Stimulated activated CD4-positive, alpha-beta T cell treated with anti-CD3 and anti-CD28 coated beads, Interleukin-12 subunit alpha, Interleukin-12 subunit beta, amount 100 ng/mL, for 48 hours (primary cell): ENCODE measurements at places on chromosomes 3 and 15.

DNA sequence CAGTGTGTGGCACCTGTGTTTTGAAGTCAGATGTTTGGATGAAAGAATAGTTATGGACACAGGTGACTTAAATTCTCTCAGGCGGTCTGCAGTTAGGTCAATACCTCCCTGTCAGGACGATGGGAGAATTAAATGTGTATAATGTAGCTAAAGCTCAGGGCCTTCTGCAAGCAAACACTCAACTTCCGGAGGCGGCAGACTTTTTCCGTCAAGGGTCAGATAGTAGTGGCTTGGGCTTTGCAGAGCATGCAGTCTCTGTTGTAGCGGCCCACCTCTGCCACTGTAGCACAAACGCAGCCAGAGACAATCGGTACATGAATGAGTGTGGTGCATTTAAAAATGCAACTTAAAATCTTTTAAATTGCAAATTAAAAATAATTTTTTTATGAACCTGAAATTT lies 47.4 kb downstream of the CMTM8 start:
- no peak for DNase-seq

DNA sequence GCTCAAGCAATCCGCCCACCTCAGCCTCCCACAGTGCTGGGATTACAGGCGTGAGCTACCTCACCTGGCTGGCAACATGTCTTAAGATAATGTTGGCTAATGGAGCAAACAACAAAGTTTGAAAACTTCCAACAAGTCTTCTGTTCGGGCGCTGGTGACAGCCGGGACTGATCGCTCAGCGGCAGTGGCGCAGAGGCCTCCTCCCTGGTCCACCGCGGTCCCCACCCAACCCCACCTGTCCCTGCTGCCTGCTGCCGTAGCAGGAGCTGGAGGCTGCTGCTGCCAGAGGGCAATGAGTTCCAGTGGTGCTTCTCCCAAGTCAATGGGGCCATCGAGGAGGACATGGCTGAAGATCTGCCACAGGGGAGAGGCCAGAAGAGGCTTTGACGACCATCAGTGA lies 12.1 kb downstream of the DLEC1 start:
- DNase-seq, result no peak

DNA sequence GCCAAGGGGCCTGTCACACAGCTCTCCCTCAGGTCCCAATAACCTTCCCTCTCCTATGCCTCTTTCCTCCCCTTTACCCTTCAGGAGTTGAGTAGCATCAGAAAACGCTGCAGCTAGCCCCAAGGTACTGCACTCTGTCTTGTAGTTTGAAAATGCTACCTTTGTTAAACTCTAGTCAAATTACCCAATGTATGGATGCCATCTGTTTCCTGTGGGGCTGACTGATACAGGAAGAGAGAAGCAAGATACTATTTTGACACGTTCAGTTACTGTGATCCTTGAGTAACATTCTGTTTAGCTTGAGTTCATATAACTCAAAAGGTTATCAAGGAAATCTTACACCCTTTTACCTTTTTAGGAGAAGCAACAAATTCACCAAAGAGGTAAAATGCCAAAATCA lies 493.1 kb downstream of the FHIT start:
- no peak for DNase-seq

GRCh38 chr3:55042591-55042990 lies 114.7 kb upstream of the LRTM1 start:
- DNase-seq, result no peak

GRCh38 chr15:84629033-84629432 lies 25.1 kb downstream of the WDR73 start:
- no peak for DNase-seq

GRCh38 chr3:106570426-106570825 lies 701.6 kb upstream of the CBLB start:
- no peak for DNase-seq

GRCh38 chr3:189698811-189699210 lies 67.6 kb downstream of the TP63 start:
- no peak for DNase-seq

- no peak for DNase-seq
Observed at GRCh38 chr3:33521736-33522135, 81.5 kb upstream of the UBP1 start.

DNA sequence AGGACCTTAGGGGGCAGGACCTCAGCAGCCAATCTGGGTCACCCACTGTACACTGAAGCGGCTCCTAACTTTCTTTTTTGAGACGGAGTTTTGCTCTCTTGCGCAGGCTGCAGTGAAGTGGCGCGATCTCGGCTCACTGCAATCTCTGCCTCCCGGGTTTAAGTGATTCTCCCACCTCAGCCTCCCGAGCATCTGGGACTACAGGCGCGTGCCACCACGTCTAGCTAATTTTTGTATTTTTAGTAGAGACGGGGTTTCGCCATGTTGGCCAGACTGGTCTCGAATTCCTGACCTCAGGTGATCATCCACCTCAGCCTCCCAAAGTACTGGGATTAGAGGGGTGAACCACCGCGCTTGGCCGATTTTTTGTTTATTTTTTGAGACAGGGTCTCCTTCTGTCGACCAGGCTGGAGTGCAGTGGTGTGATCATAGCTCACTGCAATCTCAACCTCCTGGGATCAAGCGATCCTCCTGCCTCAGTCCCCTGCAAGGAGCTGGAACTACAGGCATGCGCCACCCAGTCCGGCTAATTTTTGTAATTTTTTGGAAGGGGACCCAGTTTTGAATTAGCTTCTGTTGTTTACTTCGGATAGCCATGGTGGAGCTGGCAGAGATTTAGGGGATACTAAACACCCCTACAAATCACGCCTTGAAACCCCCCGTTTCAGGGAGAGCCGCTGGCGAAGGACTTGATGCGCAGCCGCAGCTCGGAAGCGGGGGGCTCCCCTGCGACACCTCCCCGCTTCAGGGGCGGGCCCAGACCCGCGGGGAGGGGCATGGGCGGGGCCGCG lies 1.5 kb upstream of the CLK3 start:
- DNase-seq, result no peak

DNA sequence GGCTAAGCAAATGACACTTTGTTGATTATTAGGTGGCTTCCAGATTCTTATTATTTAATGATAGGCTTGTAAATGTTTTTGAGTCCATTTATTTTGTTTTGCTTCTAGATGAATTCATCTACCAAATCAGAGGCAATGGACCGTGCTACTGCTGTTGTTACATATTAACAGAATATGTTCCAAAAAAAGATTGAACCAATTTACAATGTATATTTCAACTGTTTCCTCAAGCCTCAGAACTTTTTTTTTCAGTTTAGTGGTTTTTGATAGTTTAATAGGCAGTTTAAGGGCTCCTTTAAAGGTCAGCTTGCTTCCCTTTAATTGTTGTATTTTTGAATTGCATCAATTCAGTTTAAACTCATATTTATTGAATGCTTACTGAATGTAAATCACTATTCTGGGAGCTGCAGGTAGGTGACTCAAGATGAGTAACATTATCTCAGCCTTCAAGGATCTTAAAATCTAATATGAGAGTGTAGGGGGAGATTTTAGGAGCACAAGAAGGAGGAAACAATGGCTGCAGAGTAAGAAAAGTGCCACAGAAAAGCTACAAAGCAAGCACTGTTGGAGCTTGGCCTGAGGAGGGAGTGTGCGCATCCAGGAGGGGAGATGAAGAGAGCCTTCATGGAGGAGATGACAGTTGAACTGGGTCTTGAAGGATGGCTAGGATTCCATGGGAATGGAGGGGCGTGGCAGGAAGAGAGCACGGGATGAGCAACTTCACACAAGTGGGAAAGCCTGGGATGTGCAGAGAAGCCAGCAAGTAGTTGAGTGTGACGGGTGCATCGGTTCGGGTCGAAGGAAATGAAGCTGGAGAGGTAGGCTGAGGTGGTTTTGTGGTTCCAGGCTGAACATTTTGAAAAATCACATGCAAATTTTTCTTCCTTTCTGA lies 14.7 kb downstream of the MAP2K1 start:
- DNase-seq, result no peak

DNA sequence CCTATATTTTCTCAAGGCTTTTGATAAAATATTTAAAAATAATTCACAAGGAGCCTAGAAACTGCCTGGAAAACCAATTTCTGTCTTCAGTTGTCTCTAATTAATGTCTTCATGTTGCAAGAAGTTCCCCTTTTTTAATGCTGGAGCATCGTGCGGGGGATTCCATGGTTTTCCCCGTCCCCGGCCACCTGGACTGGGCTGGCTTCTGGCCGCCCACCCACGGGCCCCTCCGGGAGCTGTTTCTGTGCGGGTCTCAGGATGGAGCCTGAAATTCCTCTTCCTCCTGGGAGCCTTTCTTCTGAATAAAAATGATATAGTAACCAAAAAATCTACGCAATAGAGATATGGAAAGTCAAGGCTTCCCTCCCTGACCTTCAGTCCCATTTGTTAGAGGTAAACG lies 8.1 kb upstream of the LRRK1 start:
- DNase-seq, result no peak

- no peak for DNase-seq
Observed at GRCh38 chr3:106829206-106829605, 548.0 kb upstream of the CCDC54 start.

DNA sequence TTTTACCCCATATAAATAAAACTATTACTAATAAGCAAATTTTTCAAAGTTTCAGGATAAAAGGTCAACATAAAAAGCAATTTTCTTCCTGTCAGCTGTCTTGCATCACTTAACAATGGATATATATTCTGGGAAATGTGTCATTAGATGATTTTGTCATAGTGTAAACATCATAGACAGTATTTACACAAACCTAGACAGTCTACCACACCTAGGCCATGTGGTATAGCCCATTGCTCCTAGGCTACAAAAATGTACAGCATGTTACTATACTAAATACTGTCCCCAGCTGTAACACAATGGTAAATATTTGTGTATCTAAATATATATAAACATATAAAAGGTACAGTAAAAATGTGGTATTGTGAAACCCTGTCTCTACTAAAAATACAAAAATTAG lies 156.7 kb downstream of the ANO10 start:
- no peak for DNase-seq

DNA sequence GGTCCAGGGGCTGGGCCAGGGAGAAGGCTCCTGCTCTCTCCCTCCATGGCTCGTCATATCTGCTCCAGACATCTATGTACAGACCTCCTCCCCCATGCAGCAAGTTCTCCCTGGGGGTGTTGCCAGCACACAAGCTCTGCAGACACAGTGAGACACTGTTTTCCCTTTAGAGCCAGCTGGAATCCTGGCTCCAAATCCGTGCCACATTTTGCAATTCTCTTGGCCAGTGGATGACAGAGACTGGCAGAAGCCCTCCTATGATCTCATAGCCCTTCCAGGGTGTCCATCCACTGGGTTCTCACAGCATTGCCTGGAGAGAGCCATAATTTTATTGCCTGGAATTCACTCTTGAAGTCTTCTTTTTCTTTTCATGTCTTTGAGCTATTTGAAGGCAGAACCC lies 203.9 kb downstream of the TLE3 start:
- DNase-seq, result no peak

GRCh38 chr15:71784719-71785118 lies 25.6 kb upstream of the NR2E3 start:
- DNase-seq, result no peak

GRCh38 chr15:66875588-66876420 lies 173.8 kb downstream of the SMAD6 start:
- no peak for DNase-seq

DNA sequence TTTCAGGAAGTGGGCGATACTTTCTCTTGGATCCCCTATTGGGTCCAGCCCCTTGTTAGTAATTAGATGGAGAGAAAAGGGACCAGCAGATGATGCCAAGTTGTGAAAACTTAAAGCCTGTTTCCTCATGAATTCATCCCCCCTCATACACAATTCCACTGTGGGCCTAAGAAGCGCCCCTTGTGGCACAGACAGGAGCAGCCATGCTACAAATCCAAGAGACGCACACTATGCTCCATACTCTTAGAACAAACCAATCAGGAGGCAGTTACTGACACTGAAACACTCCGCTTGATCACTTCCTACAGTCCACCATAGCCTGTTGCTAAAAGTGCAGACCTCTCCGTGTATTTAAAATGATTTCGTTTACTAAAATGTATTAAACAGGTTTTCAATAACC lies 111.3 kb upstream of the ARRDC4 start:
- no peak for DNase-seq

GRCh38 chr3:87780811-87781210 lies 278.0 kb downstream of the CGGBP1 start:
- no peak for DNase-seq
